Foreskin keratinocyte (primary cell): ENCODE measurements at places on chromosomes 4 and X. TPM values are rescaled to one million over a fixed set of nuclear protein-coding genes. Genes with fewer than 3 reads are reported as not detected.

Gene UGT2B17
- total RNA-seq, result not detected in 2 replicates

Gene TMPRSS11D
- 0.17 and 0.99 TPM in 2 replicates for total RNA-seq

Gene SPOCK3
- not detected in 2 replicates for total RNA-seq

Gene TMSB15C
- total RNA-seq, result 1.1 and 1.8 TPM in 2 replicates

Gene CD38
- not detected in 2 replicates for total RNA-seq

Gene DCAF12L1
- not detected in 2 replicates for total RNA-seq

Gene FOXR2
- total RNA-seq, result not detected in 2 replicates
